ENCODE measurements at places on chromosomes 4 and X. TPM values are rescaled to one million over a fixed set of nuclear protein-coding genes. Genes with fewer than 3 reads are reported as not detected.

Gene POLN
- total RNA-seq: 1.4 TPM

Gene HSFX4
- not detected for total RNA-seq

Gene PRDM5
- not detected for total RNA-seq

GRCh38 chrX:42869659-42870476, 91.9 kb upstream of the PPP1R2C start:
- no peak for DNase-seq

Gene S100G
- not detected for total RNA-seq

- no peak for DNase-seq
Measured at GRCh38 chr4:58070726-58071125, 960.5 kb upstream of the IGFBP7 start.

DNA sequence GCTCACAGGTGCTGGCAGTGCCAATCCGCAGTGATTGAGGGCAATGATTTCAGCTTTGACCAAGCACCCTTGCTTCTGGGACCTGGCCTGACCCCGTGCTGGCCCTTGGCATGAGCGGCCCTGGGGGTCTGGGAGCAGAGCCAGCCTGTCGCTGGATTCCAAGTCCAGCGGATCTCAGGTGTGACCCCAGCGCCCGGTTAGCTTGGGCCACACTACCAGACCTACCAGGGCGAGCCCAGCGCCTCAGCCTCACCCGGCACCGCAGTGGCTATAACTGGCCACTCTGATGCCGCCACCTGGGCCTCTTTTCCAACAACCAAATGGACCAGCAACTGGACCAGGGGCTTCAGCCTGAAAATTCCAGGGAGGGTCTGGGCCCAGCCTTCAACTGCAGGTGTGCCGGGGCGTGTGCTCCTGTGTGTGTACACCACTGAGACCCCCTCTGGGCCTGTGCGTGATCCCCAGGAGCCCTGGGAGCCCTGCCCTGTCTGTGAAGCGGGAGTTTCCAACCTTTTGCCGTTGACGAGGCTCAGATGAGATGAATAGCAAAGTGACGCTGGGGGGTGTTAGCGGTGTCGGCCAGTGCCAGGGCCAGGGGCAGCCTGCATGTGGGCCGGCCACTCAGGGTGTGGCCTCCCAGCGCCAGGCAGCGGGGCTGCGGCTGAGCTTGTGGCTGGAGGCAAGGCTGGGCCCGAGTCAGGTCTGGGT, 658 bp downstream of the SH3TC1 start:
- DNase-seq: no peak

- DNase-seq: no peak
Measured at GRCh38 chrX:30888526-30889146, 418 bp downstream of the TAB3 start.

DNA sequence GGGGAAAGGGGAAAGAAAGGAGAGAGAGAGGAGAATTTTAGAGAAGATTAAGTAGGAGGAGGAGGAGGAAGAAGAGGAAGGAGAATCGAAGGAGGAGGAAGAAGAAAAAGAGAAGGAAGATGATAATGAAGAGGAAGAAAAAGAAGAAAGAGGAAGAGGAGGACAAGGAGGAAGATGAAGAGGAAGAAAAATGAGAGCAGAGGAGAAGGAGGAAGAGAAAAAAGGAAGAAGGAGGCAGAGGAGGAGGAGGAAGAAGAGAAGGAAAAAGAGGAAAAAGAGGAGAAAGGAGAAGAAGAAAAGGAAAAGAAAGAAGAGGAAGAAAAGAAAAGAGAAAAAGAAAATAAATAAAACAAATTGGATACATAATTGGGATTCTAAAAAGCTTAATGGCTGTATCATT, 181.4 kb downstream of the ARHGAP6 start:
- DNase-seq: no peak

DNA sequence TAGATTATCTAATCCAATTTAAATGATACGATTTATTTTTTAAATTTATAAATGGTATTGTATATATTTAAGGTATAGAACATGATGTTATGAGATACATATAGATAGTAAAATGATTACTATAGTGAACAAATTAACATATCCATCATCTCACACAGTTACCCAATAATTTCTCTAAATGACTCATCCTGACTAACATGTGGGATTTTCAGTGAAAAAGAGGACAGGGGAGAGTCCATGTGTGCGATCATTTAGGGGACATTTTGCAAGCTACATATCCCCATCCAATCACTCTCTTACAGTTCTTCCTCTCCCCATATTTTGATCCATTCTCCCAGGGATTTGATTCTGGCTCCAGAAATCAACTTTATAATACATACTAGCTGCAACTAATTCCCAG, 88.2 kb downstream of the ABCB7 start:
- DNase-seq: no peak

GRCh38 chr4:38241541-38241940, 281.3 kb downstream of the PTTG2 start:
- DNase-seq: no peak

- no peak for DNase-seq
Measured at GRCh38 chr4:5224340-5224739, 173.1 kb downstream of the STK32B start.

GRCh38 chr4:158163941-158164767, 8.7 kb downstream of the GASK1B start:
- no peak for DNase-seq

GRCh38 chr4:33080275-33080674, 2360.1 kb downstream of the PCDH7 start:
- DNase-seq: no peak

- no peak for DNase-seq
Measured at GRCh38 chrX:39242187-39242586, 440.9 kb downstream of the MID1IP1 start.

Data from activated B cell treated with CpG ODN at 0.5 μM for 24 hours (primary cell).